Stimulated activated CD8-positive, alpha-beta memory T cell treated with anti-CD3 and anti-CD28 coated beads, Interleukin-4, amount 100 ng/mL, for 1 hour (primary cell): ENCODE measurements at places on chromosomes 7 and 10.

- DNase-seq: no peak
Measured at GRCh38 chr10:74418285-74418872, 267.4 kb downstream of the ADK start.

DNA sequence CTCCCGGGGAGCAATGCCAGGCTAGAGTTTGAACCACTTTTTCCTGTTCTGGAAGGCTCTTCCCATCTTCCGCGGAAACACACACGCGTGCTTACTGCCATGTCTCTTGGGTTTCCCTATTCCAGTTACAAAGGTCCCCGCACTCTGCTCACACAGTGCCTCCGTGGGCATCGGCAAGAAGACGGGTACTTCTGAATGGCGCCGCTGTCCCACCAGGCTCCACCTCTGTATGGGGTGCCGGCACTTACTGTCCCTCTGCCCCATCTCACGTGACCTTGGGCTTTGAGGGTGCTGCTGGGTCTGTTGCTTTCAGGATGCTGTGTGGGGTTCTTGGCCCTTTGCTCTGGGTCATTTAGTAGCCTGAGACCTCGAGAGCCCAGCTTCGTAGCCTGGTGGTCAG is 170.7 kb upstream of the SH2B2 start:
- DNase-seq: no peak

GRCh38 chr7:82317257-82317721 is 126.3 kb downstream of the CACNA2D1 start:
- DNase-seq: no peak

DNA sequence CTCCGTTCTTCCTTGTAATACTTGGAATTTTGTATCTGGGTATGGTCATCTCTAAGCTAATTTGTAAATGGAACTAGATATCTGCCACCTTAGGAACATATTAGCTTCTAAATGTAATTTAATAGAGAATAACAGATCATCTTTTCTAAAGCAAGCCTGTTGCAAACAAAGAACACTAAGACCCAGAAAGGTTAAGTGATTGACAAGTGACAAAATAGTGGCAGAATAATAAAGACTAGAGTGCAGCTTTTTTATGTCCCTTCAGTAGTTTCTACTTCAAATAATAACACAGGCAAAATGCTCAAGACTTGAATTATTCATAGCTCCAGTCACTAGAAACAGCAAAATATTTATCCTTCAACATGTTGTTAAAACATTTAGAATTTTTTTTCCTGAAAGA is 91.7 kb downstream of the MET start:
- DNase-seq: no peak
